AG10803 (cell line): ENCODE measurements at places on chromosomes 2 and 18.

GRCh38 chr18:21914739-21915319 lies 174.2 kb downstream of the MIB1 start:
- DNase-seq = peak; percentile 35

DNA sequence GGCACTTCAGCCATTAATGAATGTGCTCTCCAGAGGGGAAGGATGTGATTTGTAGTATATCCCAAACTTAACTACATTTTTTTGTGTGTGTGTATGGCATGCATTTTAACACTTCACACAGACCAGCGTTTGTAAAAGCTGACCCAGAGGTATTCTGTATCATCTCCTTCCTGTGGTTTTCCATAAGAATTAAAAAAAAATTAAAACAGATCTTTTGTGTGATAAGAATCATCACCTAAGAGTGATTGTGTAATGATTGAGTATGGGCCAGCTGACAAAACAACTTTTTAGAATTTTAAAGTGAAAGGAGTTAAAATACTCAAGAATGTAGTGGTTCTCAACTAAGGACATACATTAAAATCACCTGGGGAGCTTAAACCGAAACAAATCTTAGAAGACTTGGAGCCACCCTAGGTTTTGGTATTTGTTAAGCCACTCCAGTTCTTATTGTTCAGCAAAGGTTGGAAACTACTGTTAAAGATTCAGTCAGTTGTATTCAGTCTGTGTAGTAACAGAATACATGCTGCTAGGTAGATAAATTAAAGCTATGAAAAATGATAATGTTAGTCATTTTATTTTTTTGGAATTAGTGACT lies 120.1 kb downstream of the HAUS1 start:
- peak; percentile 36 for DNase-seq

DNA sequence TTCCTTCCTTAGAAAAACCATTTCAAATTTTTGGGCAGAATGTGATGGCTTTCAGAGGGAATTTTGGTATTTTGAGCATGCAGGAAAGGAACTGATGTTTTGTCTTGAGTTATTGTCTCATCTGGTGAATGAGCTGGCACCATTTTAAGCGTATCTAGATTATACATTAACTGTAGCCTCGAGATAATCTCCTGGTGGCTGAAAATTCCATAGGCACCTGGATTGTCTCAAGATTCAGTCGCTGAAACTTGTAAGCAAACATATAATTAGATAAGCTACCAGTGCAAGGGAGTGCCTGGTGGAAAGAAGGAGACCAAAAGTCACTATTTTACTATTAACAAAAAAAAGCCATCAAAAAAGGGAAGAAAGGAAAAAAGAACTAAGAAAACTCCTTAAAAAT lies 687.8 kb upstream of the DDX18 start:
- DNase-seq = no peak

DNA sequence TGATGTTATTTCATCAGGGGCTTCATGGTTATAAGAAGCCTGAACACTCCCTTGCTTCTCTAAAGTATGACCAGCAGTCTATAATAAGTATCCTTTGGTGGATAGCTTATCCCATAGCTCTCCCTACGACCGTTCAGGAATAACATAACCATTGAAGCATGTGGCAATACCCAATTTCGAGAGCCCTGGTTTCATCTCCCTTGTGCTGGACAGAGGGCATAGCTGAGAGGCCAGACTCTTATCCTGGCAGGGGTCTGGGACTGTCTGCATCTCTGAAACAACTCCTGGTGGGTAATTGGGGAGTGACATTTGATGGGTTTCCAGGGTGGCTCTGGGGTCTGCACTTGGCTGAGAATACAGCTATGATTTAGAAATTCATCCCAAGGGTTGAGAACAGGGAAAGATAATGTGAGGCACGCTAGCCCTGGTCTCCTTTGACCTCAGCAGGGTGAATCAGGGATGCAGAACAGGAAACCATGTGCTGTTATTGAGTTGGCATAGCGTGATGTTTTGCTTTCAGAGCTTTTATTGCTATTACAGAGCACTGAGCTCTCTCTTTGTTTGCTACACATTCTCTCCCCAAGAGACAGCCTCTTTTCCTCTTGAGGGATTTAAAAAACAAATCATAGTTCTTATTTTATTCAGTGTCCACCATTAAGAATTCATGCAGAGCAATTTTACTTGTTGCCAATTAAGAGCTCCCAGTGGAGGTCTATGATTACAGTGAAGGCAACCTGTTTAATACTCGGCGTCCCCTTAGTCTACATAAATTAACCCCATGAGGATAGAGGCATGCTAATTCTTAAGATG lies 274.5 kb downstream of the NCKAP5 start:
- DNase-seq = peak; percentile 31

GRCh38 chr2:16102976-16103380 lies 162.6 kb downstream of the MYCN start:
- no peak for DNase-seq

GRCh38 chr2:121303531-121304263 lies 18.7 kb upstream of the TFCP2L1 start:
- no peak for DNase-seq

DNA sequence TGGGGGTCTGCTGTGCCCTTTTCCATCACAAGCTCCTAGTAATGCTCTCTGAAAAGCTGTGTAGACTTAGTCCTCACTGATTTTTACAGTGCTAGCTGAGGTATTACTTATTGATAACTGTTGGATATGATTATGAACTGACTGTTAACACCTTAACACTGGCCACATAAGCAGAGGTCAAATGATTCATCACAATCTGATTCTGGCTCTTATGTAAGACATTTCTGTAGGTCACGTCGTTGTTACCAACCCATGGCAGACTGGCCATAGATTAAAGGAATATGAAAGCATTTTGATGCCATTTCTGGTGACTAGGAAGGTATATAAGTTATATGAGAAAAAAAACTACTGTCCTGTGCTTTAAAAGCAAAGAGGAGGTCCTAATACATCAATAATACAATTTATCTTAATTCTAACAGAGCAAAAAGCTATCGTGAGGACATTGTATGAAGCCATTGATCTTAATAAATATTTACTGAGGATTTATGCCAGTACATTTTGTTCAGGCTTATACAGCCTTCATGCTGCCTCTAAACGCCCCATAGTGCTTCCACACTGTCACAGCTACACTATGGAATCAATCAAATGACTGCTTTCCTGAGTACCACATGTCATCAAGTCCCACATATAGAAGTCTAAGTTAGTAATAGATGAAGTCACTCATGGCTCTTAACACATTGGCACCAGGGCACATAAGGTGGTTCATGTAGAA lies 6.9 kb upstream of the RND3 start:
- no peak for DNase-seq

DNA sequence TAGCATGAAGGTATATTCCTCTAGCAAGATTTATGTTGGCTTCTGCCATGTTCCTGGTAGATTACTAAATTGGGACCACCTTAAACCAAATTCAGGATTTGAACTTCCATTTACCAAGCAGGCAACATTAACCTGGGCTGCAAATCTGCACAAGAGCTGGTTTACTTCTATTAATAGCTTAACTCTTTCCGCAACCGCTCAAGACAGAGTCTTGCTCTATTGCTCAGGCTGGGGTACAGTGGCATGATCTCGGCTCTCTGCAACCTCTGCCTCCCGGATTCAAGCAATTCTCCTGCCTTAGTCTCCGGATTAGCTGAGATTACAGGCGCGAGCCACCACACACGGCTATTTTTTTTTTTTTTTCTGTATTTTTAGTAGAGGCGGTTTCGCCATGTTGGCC lies 8.4 kb downstream of the MARCHF7 start:
- DNase-seq = no peak

DNA sequence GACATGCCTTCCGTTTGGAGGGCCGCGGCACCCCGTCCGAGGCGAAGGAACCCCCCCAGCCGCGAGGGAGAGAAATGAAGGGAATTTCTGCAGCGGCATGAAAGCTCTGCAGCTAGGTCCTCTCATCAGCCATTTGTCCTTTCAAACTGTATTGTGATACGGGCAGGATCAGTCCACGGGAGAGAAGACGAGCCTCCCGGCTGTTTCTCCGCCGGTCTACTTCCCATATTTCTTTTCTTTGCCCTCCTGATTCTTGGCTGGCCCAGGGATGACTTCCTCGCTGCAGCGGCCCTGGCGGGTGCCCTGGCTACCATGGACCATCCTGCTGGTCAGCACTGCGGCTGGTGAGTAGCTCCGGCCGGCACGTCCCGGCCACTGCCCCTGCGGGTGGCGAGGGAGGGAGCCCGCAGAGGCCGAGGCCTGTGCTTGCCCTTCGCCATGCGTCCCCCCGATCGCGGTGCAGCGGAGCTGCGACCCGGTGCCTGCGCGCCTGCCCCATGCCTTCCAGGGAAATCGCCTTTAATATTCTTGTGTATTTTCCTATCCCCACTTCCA lies 1.2 kb downstream of the BMPR2 start:
- no peak for DNase-seq

- DNase-seq = no peak
Observed at GRCh38 chr2:61713457-61713856, 140.4 kb downstream of the FAM161A start.

GRCh38 chr2:35973132-35973736 lies 382.3 kb upstream of the CRIM1 start:
- DNase-seq = peak; percentile 50

- no peak for DNase-seq
Observed at GRCh38 chr2:3098231-3098630, 279.4 kb downstream of the EIPR1 start.

GRCh38 chr2:45897842-45898241 lies 246.4 kb downstream of the PRKCE start:
- DNase-seq = no peak

GRCh38 chr2:70927641-70928040 lies 8.1 kb upstream of the ATP6V1B1 start:
- no peak for DNase-seq

GRCh38 chr18:50301074-50301473 lies 13.6 kb upstream of the CXXC1 start:
- no peak for DNase-seq

DNA sequence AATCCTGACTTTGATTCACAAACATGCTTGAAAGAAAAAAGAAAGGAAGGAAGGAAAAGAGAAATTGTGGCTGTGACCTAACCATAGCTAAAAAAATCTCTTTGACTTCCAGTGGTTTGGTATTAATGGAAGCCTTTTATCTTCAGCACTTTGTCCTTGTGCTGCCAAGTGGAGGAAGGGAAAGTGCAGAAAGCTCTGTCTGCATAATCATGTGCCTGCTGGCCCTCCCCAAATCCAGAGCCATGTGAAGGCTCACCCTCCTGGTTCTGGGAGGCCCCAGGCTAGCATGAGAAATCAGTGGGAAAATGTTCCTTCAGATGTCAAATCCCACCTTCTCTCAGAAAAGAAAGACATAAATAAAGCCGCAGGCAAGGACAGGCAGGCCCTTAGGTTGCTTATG lies 48.3 kb upstream of the BMPR2 start:
- DNase-seq = no peak

DNA sequence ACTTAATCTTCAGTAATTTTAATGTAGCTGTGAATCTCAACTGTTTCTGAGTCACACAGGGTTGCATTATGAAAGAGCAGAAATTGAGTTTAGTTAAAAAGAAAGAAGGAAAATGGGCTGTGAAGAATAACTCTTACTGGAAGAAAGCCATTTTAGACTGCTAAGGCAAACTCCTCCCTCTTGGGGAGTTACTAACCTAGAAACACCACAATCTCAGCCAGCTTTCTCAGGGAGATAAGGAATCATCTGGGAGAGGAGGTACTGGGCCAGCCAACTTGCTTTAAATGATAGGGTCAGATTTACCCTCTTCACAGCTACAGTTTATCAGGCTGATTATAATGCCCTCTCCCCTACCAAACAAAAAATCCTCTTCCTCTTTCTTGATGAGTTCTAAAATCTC lies 119.5 kb downstream of the CCDC148 start:
- DNase-seq = no peak

DNA sequence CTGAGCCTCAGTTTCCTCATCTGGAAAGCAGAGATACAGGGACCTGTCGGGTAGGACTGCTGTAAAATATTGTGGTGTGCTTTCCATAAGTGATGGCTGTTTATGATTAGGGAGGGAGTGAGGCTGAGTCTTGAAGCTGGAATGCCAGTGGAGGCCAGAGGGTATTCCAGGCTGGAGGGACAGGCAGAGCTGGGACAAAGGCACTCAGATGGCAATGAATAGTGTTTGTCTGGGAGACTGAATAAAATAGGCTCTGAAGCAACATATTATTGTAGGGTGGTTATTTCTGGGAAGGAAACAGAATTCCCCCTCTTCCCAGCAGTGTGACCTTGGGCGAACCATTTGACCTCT lies 120.7 kb downstream of the INHBB start:
- DNase-seq = peak; percentile 37

GRCh38 chr2:150188800-150189199 lies 298.7 kb downstream of the RND3 start:
- no peak for DNase-seq

DNA sequence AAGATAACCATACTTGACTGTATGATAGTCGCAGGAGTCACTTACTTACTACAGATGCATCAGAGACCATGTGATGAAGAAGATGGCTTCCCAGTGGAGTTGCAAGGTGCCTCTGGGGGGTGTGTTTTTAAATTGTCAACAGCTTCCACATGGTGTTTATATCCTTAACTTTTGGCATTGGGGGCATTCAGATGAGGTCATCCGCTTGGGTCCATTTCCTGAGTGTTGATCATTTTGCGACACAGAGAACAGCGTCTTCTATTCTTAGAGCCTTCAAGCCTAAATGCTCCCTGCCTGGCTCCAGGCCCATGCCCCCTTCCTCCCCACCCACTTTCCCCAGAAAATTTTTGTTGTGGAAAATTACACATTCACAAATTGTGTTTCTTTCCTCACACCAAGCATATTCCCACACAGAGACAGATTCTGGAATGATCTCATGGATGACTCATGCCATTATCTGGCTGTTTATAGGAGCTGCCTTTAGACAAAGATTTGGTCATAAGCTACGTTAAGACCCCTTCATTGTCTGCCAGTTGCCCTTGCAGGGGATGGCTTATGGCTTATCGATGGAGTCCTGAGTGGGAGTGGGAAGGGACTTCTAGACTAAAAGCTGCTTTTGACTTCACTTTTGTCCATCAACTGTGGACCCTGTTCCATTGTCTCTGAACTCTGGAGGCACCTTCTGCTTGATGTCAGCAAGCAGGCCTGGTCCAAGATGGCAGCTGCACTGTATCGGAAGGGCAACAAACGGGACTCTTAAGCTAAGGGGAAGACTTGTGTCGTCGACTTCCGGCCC lies 91.8 kb downstream of the CABLES1 start:
- peak; percentile 80 for DNase-seq

DNA sequence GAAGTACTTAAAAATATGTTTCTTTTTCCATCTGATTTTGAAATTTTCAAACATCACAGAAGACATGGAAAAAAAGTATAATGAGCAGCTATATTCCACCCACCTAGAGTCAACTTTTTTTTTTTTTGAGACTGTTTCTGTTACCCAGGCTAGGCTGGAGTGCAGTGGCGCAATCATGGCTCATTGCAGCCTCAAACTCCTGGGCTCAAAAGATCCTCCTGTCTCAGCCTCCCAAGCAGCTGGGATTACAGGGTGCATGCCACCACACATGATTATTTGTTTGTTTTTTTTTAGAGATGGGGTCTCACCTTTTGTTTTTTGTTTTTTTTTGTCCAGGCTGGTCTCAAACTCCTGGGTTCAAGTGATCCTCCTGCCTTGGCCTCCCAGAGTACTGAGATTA lies 26.6 kb upstream of the UGGT1 start:
- no peak for DNase-seq
